ENCODE measurements at places on chromosomes 7 and 10.

DNA sequence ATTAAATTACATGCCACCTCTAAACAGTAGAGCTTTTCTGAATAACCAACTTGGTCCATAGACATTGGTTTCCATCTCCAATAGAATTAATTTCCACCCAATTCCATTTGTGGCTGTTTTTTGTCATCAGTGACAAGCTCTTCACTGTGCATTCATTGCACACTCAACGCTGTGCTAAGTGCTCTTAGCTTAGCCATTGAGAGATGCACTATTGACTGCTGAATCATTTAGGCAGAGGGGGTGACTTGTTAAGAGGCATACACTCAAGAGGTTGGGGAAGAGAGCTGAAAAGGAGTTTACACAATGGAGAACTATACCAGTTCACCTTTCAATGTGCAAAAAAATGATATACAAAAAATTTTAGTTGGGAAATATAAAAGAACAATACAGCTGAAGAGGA is 31.9 kb upstream of the CBLL1 start:
- no peak for DNase-seq

GRCh38 chr10:182441-183201 is 47.4 kb downstream of the ZMYND11 start:
- DNase-seq = no peak

DNA sequence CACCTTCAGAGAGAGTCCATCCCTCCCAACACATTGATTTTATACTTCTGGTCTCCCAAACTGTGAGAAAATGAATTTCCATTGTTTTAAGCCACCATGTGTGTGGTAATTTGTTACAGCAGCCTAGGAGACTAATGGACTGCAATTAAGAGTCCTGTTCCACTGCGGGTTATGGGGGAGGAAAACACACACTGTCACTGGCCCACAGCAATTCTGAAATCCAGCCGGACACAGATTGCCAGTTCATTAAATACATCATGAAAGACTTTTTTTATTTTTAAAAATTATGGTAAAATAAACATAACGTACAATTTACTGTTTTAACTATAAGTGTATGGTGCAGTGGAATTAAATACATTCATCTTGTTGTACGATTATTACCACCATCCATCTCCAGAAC is 193.4 kb upstream of the GRB10 start:
- DNase-seq = no peak

- no peak for DNase-seq
These were observed 24.9 kb downstream of the C10orf71 start for GRCh38 chr10:49323896-49324270.

DNA sequence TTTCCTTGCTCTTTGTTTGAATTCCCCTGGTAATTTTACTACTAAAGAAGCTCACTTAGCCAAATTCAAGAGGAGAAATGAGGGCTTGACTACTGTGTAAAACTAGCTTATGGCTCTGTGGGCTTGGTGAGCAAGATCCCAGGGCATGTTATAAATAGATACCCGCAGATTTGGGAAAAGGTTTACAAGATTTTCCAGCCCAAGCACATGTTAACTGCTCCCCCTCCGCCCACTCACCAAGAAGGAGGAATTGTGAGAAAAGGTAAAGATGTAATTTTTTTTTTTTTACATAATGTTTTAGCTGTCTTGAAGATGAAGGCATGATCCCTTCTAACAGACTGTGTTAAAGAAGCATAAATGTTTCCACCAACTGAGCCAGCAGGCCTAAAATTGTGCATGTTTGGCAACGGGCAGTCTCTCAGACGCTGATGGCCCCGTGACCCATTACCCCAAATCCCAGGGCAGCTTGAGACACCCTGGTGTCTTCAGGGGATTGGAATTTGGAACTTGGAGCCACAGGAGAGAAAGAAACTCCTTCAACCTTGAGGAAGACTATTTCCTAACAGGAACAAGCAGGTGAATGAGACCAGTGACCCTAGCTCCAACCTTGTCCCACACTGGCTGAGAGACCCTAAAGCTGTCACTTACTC is 429.8 kb upstream of the CELF2 start:
- DNase-seq = no peak

DNA sequence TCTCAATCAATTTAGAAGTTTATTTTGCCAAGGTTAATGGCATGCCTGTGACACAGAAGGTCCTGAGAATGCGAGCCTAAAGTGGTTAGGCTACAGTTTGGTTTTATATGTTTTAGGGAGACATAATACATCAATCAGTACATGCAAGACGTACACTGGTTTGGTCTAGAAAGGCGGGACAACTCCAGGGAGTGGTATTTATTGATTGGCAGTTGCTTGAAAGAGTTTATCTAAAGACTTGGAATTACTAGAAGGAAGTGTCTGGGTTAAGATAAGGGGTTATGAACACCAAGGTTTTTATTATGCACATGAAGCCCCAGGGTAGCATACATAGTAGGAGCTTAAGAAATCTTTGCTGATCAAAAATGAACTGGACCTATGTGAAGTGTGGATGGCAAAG is 21.5 kb downstream of the NPVF start:
- DNase-seq = peak; percentile 19

GRCh38 chr7:27248911-27249723 is 6.5 kb downstream of the EVX1 start:
- no peak for DNase-seq

GRCh38 chr7:94417306-94417705 is 22.6 kb downstream of the COL1A2 start:
- no peak for DNase-seq

DNA sequence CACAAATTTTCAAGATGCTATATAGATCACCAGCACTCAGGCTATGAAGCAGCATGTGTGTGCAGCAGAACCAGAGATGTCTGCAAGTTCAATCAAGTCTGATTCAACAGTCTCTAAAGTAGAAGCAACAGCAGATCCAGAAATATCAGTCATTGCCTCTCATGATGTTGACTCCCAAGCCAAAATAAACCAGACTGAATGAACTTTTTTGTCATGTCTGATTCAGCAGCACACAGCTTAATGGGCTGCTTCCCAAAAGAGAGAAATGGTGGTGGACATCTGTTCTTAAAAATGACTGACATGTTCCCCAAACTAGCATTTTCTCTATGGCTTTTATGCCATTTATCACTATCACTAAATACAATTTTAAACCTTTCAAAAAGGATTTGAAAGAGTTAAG is 53.8 kb downstream of the TMEM26 start:
- DNase-seq = no peak
